ENCODE measurements at places on chromosomes 11 and 22.

- no peak for DNase-seq
Observed at GRCh38 chr11:20474176-20474881, 86.8 kb downstream of the PRMT3 start.

DNA sequence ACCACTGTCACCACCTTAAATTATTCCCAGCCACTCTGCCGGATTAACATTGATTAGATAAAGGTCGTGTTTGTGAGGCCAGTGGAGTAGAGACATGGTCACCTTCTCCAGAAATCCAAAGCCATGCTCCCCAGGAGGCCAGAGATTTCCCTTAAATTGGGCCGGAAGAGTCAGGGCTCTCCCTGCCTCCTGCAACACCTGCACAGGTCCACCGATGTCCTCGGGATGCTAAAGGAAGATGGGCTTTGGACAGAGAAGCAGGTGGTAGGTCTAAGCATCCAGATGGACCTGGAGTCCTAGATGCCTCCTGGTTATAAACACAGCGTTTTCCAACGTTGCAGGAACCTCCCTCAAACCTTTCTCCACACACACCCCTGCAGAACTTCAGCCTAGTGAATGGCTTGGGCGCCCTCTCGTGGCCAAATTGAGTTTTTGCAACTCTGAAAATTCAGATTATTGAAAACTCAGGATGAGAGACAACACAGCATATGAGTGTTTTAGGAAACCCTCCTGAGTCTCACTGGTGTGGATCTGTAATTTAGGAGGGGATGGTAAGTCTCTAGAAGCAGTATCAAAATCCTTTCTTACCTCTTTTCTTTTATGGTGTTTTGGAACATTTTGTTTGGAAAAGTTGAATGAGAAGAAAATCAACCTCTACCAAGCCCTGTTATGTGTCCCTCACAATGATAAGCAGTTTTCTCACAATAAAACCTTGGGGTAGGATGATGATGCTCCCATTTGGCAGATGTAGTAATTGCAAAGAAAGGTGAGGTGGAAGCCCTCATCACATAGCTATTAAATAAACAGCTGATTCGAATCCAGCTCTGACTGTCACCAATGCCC is 109.6 kb downstream of the RRAS2 start:
- DNase-seq, result peak; percentile 70

DNA sequence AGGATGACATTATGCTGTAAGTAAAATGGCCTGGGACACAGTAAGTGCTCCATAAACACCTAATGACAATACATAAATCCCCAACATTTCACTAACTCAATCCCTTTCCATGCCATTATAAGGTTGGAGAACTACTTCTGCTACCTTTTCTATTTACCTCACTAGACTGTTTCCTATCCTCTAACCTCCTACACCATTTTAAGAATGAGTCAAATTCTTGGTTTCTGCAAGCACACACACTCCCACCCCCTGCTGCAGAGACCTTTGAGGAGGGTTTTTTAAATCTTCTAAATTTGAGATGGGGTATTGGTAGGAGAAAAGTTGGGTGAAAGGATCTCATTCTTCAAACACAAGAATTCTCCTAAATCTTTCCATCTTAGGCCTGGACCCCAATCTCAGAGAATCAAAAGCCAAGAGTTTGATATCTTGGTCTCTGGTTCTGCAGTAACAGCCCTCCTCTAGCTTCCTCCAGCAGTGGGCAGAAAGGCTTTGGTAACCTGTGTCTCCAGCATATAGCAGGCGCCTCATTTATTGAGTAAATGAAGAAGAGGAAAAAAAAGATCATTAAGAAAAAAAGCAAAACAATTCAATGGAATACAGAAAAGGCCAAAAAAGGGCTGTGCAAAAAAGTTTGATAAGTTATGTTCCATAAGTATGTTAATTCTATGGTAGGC is 42.3 kb downstream of the SYTL2 start:
- no peak for DNase-seq

DNA sequence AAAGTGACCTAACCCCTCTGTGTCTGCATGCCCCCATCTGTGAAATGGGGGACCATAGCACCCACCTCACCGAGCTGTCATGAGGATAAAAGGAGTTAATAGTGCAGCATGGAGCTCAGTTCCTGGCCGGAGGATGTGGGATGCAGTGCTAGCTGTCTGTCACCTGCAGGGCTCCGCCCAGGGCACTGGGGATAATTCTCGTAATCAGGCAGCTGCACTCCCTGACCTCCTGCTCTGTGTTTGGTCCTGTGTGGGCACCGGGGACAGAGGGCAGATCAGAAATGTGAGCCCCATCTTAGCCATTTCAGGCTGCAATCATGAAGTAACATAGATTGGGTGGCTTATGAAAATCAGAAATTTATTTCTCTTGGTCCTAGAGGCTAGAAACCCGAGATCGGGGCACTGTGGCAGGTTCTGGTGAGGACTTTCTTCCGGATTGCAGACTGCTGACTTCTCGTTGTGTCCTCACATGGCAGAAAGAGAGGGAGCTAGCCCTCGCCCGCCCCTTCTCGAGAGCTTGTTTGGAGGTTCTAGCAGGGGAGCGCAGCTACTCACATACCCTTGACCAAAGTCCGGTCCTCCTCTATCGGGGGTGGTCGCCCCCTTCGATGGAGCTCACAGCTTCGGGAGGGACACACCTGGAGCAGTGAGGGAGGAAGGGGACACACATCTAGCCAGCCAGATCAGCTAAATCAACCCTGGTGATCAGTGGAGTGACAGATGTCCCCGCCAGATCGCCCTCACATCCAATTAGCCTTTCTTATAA is 3.2 kb downstream of the KCTD17 start:
- no peak for DNase-seq

- DNase-seq, result no peak
Observed at GRCh38 chr11:36818410-36818809, 220.4 kb upstream of the RAG2 start.

DNA sequence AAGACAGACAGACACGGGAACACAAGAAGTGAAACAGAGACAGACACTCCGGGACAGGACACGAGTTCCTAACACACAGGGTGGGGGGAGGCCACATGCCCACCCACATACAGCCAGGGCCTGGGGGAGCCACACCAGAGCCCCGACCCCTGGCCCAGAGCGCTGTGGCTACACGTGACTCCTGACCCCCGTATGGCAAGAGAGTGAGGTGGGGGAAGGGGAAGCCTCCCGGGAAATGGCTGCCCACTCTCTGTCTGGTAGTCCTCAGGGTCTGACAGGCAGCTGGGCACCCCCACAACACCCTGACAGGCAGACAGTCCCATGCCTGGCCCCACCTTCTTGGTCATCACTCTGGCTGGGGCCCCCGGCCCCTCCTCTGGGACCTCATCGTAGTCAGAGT is 38.6 kb upstream of the PDE2A start:
- no peak for DNase-seq

DNA sequence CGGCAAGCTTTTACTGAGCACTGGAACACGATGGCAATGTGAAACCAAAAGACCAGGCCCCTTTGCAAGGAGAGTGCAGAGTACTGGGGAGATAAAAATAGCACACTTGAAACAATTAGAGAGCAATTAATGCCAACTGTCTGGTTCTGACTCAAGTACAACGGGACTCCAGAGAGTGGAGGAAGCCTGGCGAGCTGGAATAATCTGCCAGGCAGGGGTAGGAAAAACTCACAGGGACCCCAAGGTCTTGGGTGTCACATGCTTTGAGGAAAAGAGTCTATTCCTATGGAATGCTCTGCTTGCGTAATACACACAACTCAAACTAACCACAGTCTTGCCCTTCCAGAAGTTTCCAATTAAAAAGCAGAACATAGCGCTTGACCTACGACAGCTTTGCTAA is 113.0 kb upstream of the CLMP start:
- peak; percentile 49 for DNase-seq

DNA sequence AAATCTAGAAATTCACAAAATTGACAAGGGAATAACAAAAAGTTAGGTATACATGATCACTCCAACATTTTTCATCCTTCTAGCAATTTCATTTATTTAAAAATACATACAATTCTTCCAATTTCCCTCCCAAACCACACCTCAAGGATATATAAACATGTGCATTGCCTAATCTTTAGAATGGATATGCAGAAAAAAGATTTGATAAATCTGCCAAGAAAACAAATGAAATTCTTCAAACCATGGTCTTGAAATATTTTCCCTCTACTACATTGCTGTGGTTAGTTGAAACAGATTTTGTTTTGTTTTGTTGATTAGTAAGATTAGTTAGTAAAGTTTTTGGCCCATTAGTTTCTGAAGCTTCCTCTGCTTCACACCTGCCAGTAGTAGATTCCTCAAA is 703.3 kb upstream of the CCDC179 start:
- no peak for DNase-seq

DNA sequence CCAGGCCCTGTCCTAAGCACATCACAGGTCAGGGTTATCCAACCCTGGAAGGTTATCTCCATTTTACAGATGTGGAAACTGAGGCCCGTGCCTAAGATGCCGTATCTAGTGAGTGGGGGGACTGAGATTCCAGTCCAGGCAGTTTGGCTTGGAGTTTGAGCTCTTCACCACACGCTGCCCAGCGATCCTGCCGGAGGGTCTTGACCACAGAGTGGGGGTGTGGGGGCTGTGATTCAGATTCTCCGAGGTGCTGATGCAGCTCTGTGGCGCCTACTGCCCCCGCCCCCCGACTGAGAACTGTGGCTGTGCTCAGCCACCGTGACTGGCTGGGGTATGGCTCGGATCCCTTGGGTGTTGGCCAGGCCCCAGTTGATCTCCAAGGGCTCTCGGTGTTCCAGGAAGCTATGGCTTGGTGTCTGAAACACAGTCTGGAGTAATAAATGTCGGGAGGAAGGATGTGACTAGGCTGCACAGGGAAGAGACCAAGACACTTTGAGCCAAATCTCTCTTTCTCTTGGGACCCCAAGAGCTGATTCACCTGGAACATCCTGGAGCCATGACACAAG is 60.6 kb upstream of the RASD2 start:
- DNase-seq, result no peak

- no peak for DNase-seq
Observed at GRCh38 chr11:125084761-125085231, 21.7 kb downstream of the SLC37A2 start.

GRCh38 chr11:14067686-14068085 is 105.2 kb downstream of the SPON1 start:
- DNase-seq, result no peak
